Epithelial cell of prostate (primary cell): ENCODE measurements at places on chromosomes 12 and 14.

- no peak for DNase-seq
Observed at GRCh38 chr12:22238211-22238610, 96.3 kb downstream of the ST8SIA1 start.

DNA sequence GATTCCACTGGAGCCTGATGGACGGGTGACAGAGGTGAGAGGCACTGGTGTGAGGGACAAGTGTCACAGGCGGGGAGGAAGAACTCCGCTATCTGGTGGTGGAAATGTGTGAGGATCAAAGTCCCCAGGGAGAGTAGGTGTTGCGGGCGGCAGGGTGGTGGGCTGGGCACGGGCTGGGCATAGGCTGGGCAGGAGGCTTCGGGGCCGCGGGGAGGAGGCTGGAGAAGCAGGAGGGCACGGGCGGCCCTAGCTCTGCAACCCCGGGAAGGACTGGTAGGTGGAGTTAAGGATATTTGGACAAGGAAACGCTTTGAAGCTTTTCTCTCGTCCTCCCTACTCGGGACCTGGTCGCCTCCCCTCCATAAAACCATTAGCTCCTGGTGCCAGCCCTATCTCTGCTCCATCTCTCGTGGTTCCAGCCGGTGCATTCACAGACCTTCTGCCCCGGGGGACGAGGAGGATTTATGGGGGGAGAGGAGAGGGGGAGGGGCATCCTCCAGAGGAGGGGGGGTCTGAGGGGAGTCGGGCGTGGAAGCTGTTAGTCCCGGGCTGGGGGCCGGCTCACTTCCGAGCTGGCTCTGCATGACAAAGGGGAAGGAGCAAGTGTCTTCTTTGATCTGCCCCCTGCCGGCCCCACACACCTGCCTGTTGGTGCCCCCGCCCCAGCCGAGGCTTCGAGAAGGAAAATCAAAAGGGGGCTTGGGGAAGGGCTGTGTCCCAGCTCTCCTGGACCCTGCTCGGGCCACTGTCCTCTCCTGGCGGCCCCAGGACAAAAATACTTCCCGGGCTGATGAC is 504 bp downstream of the WNT5B start:
- DNase-seq: no peak

DNA sequence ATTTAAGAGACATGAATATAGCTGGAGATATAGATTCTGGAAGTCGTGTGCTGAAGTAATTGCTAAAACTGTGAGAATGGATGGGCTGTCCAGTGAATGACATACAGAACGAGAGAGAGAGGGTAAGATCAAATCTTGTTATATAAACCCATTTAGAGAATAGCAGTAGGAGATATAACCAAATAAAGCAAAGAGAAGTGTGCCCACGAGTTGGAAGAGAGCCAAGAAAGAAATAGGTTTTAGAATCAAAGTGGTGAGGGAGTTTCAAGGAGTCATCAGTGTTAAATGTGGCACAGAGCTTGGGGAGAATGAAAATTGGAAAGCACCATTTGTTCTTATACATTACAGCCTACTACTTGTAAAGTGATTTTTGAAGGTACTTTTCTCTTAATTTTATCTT is 19.2 kb downstream of the TOGARAM1 start:
- no peak for DNase-seq

- no peak for DNase-seq
Observed at GRCh38 chr12:116773276-116773731, 35.2 kb downstream of the RNFT2 start.

DNA sequence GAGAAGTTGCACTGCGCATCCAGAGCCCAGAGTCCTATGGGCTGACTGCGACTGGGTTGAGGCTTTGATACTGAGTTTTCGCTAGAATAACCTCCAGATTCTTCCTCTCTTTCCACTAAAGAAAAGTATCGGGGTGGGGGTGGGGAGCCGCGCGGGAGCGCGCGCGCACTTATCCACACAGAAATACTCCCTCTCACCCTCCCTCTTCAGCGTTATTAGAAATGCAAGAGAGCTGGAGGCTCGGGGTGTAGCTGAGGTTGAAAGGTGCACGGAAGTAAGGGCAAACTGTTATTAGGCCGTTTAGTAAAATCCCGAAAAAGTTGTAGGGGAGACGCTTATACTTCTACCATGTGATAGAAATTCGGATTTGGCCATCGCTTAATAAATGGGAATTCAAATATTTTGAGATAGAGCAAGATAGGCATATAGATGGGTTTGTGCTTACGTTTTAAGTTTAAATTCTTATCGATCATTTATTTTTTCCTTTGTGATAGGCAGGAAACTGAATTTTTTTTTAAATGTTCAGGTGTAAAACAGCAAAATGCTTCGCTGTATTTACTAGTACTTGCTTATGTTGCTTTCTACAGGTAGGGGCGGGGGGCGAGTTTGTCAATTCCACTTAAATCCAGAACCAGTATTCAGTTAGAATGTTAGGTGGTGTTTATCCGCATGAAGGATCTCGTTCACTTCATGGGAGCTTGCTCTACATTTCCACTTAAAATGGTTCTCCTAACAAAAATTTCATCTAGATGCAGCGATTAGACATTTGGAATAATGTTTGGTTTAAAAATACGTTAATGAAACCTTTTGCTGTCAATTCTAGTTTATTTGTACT is 1.1 kb downstream of the ARHGAP5 start:
- DNase-seq: no peak

DNA sequence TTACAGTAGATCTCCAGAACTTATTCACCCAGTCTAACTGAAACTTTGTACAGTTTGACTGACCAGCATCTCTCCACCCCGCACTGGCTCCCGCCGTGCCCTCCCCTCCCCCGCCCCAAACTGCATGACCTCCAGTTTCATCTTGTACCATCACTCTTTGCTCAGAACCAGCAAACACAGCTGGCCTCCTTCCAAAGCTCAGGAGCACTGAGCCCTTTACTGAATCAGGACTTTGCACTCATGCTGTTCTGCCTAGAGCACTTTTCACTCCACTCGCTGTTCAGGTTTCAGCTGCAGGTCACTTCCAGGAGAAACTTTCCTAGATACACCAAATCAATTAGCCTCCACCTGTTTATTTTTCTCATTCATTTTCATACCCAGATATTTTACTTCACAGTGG is 455.3 kb upstream of the PDE3A start:
- DNase-seq: no peak

DNA sequence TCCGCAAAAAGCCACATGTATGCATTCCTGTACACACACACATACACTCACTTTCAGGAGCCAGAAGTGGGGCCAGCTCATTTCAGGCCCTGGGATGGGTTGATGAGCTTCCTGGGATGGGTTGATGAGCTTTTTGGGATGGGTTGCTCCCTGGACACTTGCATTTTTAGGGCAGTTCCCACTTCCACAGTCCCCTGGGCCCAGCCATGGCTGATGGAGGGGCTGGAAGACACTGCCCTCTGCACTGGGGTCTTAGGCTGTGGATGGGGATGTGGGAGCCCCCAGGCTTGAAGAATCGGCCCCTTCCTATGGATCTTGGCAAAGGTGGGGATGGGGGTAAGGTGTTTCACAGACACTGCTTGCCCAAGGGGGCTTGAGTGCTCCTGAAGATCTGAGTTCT is 12.7 kb downstream of the ACVRL1 start:
- DNase-seq: no peak

- no peak for DNase-seq
Observed at GRCh38 chr14:27371209-27371608, 773.4 kb upstream of the NOVA1 start.

DNA sequence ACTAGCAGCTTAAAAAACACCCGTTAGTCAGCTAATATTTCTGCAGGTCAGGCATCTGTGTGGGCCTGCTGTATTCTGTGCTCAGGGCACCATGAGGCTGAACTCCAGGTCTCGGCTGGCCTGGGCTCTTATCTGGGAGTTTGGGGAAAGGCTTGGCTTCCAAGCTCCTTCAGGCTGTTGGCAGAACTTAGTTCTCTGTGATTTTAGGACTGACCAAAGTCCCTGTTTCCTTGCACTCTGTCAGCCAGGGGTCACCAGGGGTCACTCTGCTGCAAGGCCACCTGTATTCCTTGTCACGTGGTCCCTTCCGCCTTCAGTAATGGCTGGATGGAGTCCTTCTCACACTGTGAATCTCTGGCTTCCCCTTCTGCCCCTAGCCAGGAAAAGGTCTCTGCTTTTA is 586.4 kb downstream of the AACS start:
- no peak for DNase-seq

DNA sequence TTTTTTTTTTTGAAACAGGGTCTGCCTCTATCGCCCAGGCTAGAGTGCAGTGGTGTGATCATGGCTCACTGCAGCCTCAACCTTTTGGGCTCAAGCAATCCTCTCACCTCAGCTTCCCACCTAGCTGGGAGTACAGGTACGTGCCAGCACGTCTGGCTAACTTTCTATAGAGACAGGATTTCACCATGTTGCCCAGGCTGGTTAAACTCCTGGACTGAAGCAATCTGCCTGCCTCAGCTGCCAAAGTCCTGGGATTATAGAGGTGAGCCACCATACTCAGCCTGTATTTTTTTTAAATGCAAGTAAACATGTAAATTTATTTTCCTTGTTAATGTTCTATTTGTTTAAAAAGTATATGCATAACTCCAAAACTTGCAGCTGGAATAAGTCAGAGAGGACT is 80.4 kb downstream of the EEA1 start:
- no peak for DNase-seq

GRCh38 chr14:102593825-102594137 is 1.3 kb downstream of the RCOR1 start:
- no peak for DNase-seq

DNA sequence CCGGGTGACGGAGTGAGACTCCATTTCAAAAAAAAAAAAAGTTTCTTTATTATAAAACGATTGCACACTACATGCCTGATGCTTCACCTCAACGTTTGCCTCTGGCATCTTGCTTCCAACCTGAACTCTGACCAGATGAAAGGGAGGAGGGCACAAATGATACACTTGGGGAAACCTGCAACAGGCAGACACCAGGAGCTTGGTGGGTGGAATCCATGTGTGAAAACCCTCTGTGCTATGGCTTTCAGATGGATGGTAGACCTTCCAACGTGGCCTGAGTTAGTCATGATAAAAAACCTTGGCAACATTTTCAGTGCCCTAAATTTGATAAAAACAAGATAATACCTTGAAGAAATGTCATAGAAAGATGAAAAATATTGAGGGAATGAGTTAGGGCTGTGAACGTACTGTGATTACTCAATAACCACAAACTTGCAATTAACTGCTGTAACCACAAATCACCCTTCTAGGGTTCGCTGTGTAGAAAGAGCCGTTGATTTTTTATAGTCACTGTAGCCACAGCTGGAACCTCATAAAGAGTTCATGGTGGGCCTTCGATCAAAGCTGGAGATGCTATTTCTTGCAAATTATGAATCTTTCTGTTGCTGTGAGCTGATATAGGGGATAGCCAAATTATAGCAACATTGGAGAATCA is 26.1 kb upstream of the GZMB start:
- no peak for DNase-seq

- no peak for DNase-seq
Observed at GRCh38 chr12:119461636-119462214, 127.2 kb downstream of the CCDC60 start.

DNA sequence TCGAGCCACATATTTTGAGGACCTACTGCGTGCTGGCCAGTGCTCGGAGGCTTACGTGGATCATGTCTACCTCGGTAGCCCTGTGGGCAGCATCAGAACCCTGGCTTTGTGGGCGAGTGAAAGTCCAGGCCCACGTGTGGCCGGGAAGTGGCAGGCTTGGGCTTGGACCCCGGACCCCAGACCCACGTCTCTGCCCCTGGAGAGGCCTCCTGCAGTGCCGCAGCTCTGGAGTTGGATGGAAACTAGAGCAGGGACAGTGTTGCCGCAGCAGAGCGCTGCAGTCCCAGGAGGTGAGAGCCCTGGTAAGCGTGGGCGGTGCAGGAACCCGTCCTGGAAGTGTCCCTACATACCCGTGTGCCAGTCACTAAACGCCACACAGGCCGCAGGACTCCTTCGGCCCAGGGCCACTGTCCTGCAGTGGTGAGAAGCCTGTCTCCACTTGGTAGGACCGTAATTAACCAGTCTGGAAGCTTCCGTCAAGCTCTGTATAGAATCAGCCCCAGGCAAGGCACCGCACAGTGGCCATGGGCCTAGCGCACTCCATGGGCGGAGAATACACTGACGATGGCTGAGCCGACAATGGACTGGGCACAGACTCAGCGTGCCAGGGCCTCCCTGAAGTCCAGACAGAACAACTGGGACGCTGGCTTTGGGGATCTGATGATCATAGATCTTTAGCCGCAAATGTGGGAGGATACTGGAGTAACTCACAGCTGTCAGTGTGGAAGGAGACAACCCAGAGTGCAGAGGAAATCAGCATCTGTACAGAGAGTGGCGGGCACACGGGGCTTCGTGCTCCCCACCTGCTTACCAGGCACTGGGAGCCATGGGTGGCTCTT is 219.5 kb downstream of the KIF26A start:
- DNase-seq: no peak

DNA sequence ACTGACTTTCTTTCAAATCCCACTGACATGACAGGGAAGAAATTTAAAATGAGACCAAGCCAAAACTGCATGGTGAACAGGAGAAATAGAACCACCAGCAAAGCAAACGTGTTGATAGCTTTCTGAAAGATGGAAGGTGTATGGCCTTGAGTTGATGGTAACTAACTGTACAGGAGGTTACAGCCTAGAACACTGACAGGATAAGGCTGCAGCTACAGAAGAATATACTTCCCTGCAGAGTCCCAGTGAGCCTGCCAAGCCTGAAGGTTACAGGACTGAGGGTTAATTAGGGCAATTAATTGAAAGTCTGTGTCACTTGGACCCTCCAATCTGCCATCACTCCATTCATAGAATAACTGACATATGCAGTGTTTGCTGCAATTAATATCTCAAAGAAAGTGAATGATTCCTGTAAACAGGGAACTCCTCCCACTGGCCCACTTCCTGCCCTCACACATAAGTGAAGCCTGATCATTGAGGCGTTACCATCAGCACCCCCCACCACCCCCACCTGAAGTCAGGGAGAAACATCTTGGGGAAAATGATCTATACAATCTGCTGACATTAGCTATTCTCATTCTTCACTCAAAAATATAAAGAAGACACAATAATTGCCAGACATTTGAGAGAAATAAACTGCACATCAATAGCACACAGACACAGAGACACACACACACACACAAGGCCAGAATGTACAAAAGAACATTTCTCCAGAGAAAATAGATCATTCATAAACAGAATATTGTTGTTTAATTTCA is 73.4 kb downstream of the GTF2A1 start:
- no peak for DNase-seq

- no peak for DNase-seq
Observed at GRCh38 chr12:48814262-48815125, 3.8 kb upstream of the CACNB3 start.

GRCh38 chr12:69345742-69346141 is 2.4 kb upstream of the LYZ start:
- DNase-seq: no peak

- DNase-seq: no peak
Observed at GRCh38 chr12:74899031-74899829, 310.4 kb downstream of the KCNC2 start.
